ENCODE measurements at places on chromosomes 1 and 21.

GRCh38 chr1:207825719-207826556 lies 74.1 kb downstream of the CD46 start:
- peak; percentile 98 for DNase-seq

DNA sequence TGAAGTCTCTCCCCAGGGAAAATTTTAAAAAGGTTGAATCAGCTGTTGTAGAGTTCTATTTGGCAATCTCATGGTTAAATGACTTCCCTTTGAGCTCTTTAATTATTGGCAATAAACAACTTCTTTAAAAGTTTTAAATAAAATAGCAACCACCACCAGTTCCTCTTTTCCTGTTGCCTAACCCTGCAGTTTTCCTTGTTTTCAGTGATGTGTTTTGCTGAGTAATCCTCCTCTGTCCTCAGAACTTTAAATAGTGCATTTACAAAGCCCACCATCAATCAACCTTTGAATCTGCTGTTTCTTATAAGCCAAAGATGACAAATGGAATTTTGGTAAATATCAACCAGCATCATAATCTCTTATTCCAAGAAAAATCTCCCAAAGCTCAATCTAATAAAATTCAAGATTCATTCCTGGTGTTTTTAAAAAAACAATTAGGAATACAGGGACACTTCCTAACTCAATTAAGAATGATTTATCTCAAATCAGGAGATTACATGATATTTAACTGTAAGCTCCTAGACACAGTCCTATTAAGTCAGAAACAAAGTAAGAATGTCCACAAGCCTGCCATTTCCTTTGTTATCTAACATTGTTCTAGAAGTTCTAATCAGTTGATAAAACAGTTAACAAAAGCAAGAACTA lies 14.8 kb downstream of the AVPR1B start:
- DNase-seq: peak; percentile 74

GRCh38 chr1:182684116-182684828 lies at the start of gene RGS8:
Gene RGS8 (minus strand): TSS chr1:182684587. CDS start chr1:182669649, 14,938 bp downstream.
- DNase-seq: no peak

- DNase-seq: no peak
Measured at GRCh38 chr21:15282665-15283064, 217.9 kb upstream of the NRIP1 start.

GRCh38 chr1:6962478-6962995 lies 177.3 kb downstream of the CAMTA1 start:
- DNase-seq: peak; percentile 65

- no peak for DNase-seq
Measured at GRCh38 chr1:29436181-29436785, 200.0 kb downstream of the PTPRU start.

- DNase-seq: no peak
Measured at GRCh38 chr1:67336783-67337182, 29.1 kb downstream of the IL12RB2 start.

DNA sequence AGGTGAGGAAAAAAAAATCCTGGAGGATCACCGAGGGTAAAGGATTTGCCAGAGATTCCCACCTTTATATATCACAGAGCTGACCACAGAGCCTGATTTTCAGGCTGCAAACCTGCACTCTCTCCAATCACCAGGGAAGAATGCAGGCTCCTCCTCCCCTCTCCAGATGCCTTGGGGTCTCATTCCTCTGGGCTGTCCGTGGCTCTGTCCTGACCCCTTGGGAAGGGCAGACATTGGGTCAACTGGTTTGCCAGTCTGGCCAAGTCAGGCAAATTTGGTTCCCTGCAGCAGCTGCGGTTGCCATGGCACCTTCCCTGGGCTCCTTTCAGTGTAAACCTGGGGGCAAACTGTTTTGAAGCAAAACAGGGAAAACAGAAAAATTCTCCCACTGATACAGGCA lies 11.6 kb upstream of the OPRD1 start:
- DNase-seq: no peak

- DNase-seq: no peak
Measured at GRCh38 chr1:76145332-76145731, 70.8 kb downstream of the ST6GALNAC3 start.

GRCh38 chr1:27967106-27967883 lies 7.5 kb downstream of the XKR8 start:
- no peak for DNase-seq

- DNase-seq: no peak
Measured at GRCh38 chr1:30902593-30903290, 5.8 kb downstream of the SDC3 start.

DNA sequence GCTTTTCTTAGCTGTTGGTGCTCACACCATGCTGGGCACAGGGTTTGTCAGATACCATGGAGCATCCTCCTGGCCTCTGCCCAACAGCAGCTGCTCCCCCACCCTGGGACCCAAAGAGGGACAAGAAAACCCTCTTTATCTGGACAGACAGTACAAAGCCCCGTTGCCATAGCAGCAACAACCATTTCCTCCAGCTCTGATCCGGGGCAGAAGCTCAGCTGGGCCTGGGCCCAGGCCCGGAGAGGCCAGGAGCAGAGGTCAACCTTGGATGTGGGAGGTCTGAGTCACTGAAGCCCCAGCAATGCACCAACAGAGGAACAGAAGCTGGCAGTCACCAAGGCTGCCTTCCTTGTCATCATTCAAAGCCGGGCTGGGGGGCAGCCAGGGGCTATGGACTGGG lies 228.4 kb upstream of the POU3F1 start:
- DNase-seq: no peak

DNA sequence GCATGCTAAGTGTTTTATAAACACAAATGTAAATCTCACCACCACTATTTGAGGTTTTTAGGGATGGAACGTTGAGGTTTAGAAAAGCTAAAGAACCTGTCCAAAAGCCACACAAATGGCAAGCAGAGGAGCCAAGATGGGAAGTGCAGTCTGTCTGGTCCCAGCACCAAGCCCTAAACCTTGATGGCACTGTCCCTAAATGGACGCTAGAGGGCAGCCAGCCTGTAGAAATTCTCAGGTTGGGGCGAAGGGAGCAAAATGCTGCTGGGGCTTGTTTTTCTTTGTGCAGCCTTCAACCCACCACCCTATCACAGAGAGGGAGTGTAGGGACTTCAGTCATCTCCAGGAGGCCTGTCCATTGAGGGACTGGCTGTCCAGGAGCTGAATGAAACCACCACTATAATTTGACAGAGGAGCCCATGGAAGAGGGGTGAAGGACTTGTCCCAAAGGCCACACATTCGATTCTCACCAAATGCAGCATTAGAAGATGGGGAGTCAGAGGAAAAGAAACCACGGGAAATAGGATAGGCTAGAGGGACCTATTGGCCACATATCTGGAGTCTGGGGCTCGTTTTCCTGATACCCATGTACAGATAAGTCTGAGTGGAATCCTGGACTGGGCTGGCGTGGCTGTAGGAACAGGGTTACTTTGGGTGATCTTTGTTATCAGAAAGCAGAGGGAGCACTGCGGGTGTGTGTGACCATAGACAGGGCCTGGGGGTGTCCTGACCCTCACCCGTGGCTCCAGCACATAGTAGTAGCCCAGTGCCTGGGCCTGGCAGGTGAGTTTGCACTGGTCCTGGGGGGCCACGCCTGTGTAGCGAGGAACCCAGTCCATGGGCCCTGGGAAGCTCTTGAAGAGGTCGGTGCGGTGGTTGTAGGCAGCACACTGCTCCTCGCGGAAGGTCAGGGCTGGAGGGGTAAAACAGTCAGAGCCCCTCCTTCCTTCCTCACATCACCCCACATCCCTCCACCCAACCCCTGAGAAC lies 6.1 kb downstream of the ADAMTS4 start:
- peak; percentile 90 for DNase-seq
